Aorta (tissue), 5 donors: ENCODE measurements at places on chromosomes 11 and 22. TPM values are rescaled to one million over a fixed set of nuclear protein-coding genes. Genes with fewer than 3 reads are reported as not detected.

DNA sequence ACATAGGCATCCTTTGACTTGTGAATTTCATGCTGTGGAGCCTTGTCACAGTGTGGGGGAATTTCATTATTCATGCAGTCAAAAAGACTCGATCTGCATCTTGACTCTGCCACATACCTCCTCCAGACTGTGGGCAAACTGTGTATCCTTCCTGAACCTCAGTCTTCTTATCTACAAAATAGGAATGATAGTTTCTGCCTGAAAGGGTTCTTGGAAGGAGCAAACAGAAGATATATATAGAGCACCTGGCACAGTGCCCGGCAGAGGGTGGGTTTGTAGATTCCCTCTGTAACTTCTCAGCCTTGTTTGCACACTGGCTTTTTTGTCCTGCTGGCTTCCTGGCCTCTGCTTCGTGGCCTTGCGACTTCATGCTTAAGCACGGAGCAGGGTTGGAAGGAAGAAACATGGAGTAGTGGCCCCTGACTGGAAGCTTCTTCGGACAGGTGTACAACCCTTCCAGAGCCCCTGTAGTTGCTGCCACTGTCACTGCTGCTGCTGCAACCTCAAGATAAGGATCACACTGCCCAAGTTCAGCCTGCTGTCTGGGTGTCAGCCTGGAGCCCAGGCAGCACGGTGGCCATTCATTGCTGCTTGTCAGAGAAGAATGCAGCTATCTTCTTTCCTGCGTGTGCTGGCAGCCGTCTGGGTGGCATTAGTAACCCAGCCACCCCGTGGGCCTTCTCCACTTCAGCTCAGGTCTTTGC is 106.4 kb downstream of the MICAL2 start:
- no peak for DNase-seq

DNA sequence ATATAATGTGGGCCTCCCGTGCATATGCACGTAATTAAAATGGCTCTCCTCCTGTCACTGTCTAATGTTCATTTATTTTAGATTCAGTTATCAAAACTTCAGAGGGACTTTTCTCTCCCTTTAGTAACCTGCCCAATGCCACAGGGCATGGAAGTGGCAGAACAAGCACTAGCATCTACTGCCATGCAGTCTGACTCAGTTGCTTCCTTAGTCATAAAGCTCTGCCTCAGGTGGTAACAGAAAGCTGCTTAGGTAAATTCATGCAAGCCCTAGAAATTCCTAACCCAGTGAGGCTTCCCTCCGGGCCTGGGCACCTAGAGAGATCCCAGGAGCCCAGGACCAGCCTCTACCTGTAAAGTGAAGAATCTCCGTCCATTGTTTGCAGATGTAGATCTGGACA is 8.9 kb downstream of the PRPF19 start:
- DNase-seq: no peak

DNA sequence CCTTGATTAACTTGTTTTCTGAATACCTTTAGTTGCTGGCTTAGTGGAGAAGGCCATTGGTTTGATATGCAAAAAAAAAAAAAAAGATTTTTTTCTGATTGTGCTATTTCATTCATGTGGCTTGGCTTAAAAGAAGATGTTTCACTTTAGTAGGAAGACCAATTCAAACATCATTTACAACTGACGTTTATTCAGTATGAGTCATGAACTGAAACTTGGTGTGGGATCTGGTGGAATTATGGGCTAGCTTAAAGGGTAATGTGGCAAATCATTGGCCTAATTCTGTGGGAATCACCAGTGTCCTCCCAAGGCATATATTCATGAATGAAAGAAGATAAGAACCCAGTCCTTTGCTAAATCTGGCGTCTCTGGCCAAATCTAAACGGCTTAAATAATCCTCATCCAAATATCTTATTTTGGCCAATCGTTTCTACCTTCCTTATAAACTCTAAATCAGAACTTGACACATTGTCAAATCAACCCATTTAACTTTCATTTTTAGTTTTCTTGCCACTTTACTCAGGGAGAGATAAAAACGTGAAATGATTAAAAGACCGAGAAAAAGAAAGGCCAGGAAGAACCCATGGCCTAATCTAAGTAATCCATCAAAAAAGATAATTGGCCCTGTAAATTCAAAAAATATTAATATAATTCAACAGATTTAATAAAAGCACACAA is 77.0 kb downstream of the DDIAS start:
- DNase-seq: no peak

DNA sequence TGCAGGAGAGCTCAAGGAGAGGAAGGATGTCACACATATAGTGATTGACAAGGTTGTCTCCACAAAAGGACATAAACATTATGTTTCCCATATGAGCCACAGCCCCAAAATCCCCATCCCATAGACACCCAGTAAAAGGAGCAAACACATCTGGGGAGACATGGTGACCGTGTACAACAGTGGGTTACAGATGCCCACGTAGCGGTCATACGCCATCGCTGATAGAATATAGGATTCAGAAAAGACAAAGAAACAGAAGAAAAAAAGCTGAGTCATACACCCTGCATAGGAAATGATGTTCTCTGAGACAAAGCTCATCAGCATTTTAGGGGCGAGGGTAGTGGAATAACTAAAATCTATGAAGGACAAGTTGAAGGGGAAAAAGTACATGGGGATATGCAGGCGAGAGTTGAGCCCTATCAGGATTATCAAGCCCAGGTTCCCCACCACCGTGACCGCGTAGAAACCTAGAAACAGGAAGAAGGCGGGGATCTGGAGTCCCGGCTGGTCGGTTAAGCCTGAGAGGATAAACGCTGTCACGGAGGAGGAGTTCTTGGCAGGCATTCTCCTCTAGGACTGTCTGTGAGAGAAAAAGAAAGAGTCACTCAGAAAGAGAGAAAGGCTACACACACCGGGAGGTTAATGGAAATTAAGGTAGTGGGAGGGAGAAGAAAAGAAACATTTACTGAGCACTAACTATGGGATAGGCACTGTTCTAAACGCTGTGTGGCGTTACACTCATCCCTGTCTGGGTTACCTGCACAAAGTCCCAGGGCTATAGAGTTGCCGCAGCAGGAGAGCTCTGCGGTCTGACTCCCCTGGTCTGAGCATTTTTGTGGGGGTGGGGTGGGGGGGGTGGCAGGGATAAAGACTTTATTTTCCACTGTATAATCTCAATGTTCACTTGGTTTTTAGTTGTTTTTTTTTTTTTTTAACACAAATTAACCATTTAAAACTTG is 36.1 kb upstream of the OR8B8 start:
- DNase-seq: no peak

DNA sequence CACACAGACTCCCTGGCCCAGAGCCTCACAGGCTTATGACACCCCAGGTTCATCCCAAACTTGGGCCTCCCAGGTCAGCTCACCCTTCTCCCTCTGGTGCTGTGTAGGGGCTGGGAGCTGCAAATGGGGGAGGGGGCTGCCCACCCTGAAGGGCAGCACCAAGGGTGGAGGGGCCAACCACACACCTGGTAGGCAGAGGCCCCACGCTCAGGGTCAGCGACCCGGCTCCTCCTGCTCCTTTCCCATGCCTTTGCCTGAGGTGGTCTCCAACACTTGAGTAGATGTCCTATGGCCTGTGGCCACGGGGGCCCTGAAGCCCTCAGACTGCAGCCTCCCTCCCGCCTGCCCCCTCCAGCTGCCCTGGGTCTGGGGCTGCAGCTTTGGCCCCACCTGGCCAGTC is 3.4 kb downstream of the DGCR6 start:
- DNase-seq: no peak

Gene MS4A15
- total RNA-seq: not detected

Gene DGCR6
- 0.88 TPM for total RNA-seq
